ENCODE measurements at places on chromosomes 16 and 17. TPM values are rescaled to one million over a fixed set of nuclear protein-coding genes. Genes with fewer than 3 reads are reported as not detected.

Gene CD79B
- total RNA-seq: 28.8 TPM

Gene ITGB4
- total RNA-seq: 0.77 TPM

Gene NAGS
- 0.20 TPM for total RNA-seq

Gene ATP2A3
- total RNA-seq: 251 TPM

Gene KRTAP4-6
- total RNA-seq: not detected

Gene SLC6A2
- not detected for total RNA-seq

Gene KRT33B
- total RNA-seq: not detected
